ENCODE measurements at places on chromosomes 1 and 21.

DNA sequence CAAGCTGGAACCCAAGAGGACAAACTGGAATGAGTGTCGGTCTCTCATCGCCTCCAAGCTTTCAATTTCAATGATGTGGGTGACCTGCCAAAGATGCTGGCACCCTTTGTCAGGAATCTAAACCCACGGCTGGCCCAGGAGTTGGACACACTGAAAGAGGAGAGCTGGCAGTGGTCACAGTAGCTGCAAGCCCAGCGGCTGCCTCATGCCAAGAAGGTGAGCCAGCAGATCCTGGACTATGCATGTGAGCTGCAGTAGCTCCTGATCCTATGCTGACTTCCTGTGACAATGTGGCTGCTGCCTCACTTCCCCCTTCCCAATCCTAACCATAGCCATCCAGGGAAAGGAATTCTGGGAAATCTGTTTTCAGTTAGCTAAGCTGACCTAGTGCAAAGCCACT lies 117.0 kb upstream of the VAV3 start:
- no peak for DNase-seq

DNA sequence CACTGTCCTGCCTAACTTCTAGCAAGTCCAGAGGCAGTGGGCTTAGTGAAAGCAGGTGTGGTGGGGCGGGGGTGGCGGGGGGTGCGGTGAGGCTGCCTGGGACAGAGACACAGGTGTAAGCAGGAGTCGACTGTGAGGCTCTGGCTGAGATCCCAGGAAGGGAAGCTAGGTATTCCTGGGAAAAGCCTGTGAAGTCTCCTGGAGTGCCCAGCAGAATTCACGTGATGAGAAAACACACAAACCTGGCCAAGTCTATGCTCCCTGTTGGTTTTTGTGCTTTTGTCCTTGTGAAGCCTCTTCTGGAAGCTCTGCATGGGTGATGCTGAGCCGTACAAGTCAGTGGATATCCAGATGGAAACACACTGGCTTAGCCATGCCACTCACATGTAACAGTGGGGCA lies 5.3 kb downstream of the GALNT2 start:
- no peak for DNase-seq

DNA sequence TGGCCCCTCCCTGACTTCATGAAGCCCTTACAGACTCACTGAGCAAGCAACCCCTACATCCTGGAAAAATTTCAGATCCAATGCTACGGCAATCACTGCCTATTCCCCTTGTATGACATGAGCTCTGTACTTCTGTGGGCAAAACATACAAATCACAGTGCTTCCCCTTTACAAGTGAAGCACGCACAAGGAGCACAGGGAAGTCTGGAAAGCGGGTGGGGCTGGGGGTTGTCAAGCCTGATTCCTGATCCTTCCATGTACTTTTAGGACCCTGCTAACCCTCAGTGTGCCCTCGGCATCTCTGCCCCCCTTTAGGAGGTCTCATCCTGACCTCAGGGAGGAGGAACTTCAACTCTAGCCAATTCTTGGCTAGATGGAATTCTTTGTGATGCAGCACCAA lies 405.7 kb upstream of the POU3F1 start:
- DNase-seq, result no peak

DNA sequence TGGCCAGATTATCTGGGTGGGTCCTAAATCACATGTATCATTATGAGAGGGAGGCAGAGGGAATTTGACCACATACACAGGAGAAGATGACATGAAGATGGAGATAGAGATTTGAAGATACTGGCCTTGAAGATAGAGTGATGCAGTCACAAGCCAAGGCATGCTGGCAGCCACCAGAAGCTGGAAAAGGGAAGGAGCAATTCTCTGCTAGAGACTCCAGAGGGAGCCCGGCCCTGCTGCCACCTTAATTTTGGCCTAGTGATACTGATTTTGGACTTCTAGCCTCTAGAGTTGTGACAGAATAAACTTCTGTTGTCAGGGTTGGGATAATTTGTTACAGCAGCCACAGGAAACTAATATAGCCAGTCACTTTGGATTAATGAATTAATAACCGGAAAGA lies 2.2 kb upstream of the PRDM2 start:
- no peak for DNase-seq

DNA sequence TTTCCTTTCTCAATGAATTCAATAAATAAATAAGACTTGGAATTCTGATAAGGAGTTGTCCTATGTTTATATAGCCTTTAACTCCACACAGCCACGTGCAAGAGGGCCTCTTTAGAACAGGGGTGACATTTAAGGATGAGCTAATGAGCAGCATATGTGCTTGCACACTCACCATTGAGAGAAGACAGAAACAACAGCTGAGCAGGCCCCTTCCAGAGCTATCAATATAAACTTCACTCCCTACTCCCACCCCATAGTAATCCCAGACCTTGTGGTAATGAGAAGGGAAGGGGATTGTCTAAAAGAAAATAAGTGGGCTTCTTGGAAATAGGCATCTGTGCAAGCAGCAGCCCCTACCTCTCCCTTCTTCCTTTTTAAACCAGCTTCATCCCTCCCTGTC lies 176.0 kb downstream of the SEC16B start:
- no peak for DNase-seq

Data from thoracic aorta (tissue), 2 donors.